CD4-positive, alpha-beta T cell treated with Interleukin-2 at 100 ng/mL for 4 hours (primary cell): ENCODE measurements at places on chromosomes 3 and 15.
A peak's percentile ranks its signal among the peaks of the same experiment; 100 is the strongest.

- no peak for DNase-seq
These were observed 45.0 kb downstream of the BLM start for GRCh38 chr15:90762109-90762508.

DNA sequence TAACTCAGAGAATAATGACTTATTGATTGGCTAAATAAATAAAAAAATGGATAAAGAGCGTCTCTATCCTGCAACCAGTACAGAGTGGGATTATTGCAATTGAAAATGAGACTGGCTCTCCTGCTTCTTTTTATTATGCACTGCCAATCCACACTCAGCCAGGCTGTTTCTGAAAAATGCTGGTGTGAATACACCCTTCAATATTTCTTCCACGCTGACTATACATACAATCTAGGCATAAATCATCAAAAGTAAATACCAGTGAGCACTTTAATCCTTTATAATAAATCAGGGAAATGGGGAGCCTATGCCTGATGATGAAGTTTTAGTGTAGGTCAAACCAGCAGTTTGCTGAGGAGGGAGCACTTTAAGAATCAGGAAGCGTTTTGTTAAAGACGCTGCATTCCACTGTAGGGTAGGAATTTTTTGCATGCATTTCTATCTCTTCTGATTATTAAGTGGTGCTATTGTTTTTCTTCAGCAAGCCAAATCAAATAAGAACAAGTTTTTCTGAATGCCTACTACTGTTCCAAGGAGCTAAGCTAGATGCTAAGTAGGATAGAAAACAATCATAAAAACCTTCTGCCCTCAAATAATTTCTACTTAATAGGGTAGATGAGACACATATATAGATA is 781.5 kb downstream of the TBL1XR1 start:
- no peak for DNase-seq

GRCh38 chr3:157148196-157148889 is 11.6 kb downstream of the CCNL1 start:
- DNase-seq: no peak

GRCh38 chr15:40906991-40907802 is 12.9 kb downstream of the VPS18 start:
- DNase-seq: peak; percentile 53

DNA sequence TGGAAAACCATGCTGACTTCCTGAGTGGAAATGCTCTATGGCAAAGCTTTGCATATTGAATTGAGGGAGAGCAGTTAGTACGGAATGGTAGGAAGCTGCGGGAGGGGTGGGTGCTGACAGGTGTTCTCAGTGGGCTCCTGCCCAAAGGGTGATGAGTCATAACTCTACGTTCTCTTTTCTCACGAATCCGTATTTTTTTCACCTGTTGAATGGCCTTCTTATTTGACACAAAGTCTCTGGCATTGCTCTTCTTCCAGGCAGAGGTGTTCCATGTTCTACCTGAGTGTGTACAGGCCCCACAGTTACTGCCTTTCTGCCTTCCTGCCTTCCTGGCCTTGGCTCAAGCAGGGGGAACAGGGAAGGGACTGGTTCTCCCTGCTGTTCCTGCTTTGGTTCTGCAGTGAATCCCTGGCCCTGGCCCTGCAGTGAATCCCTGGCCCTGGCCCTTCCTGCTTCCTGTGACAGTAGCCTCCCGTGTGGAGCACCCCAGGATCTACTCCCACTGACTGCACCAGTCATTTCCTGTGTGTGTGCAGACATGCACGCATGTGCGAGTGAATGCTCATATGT is 31.9 kb downstream of the TRAK1 start:
- no peak for DNase-seq

DNA sequence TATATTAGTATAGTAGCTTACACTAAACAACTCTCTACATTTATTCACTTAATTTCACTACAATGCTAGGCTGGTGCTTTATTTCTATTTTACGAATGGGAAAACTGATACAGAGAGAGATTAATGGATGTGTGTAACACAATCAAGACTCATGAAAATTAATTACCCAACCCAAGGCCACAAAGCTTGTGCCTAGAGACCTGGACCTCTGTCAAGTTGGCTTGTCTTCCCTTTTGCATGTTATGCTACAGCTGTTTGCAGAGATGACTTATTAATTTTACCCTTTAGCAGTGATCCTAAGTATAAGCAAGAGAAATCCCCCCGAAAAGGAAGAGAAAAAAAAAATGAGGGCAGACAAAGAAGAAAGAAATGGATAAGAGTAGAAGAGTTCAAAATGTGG is 162.5 kb downstream of the C3orf38 start:
- DNase-seq: no peak
